ENCODE measurements at places on chromosomes 4 and X.

- DNase-seq = peak; percentile 95
Observed at GRCh38 chr4:124018383-124019317, 622.1 kb downstream of the SPRY1 start.

DNA sequence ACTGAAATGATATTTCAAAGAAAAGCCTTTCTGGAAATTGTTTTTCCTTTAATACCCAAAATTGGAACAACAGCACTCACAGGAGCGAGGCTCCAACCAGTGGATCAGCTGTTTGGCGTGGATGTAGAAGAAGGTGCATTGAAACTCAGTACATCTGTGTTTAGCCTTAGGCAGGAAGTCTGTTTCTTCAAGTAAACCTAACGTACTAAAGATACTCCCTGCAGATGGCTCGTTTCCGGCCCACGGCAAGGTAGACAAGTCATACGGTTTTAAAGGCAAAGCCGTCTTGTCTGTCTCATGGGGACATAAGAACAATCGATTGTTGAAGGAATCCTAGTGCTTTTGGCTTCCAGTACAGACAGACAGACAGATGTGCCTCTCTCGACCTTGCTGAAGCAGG is 50.0 kb upstream of the CLCN4 start:
- DNase-seq = peak; percentile 35

GRCh38 chr4:29276150-29276549 is 1444.0 kb upstream of the PCDH7 start:
- DNase-seq = no peak

GRCh38 chr4:48979914-48980579 is 6.0 kb upstream of the CWH43 start:
- DNase-seq = no peak
